ENCODE measurements at places on chromosomes 7 and 10.
A peak's percentile ranks its signal among the peaks of the same experiment; 100 is the strongest.

- no peak for DNase-seq
Observed at GRCh38 chr10:33773253-33773573, 438.7 kb upstream of the NRP1 start.

- DNase-seq, result peak; percentile 56
Observed at GRCh38 chr7:48052748-48053147, 17.4 kb downstream of the C7orf57 start.

DNA sequence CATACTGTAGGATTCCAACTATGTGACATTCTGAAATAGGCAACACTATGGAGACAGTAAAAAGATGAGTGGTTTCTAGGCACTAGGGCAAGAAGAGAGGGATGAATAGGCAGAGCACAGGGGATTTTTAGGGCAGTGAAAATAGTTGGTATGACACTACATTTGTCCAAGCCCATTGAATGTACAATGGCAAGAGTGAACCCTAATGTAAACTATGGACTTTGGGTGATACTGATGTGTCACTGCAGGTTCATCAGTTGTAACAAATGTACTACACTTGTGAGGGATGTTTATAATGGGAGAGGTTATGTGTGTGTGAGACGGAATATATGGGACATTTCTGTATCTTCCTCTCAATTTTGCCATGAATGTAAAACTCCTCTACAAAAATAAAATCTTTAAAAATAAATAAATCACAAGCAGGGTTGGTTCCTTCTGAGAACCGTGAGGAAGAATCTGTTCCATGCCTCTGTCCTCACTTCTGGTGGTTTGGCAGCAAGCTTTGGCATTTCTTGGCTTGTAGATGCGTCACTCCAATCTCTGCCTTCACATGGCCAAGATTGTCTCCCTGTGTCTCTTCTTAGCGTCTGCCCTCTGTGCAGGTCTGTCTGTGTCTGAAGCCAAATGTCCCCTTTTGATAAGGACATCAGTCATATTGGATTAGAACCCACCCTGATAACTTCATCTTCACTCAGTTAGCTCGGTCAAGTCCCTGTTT, 83.1 kb upstream of the AGBL3 start:
- DNase-seq, result no peak

DNA sequence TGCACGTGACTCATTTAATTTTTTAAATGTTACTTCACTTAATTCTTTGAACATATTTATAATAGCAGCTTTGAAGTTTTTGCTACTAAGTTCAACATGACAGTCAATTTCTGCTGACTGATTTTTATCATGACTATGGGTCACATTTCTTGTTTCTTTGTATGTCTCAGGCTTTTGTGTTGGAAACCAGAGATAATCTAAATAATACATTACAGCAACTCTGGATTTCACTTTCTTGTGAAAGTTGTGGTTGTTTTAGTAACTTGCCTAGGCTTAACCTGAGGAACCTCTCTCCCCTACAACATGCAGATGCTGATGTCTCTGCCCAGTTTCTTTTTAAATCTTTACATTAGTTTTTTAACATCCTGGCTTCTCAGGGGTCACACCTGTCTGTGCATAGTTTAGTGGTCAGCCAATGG, 180.8 kb downstream of the CCDC71L start:
- no peak for DNase-seq

GRCh38 chr10:104324931-104325330, 13.3 kb downstream of the ITPRIP start:
- DNase-seq, result no peak

- no peak for DNase-seq
Observed at GRCh38 chr7:10708447-10708846, 265.2 kb upstream of the PHF14 start.

- DNase-seq, result no peak
Observed at GRCh38 chr7:66967029-66967428, 28.4 kb downstream of the SBDS start.

GRCh38 chr7:94962661-94963060, 55.3 kb downstream of the PPP1R9A start:
- no peak for DNase-seq

DNA sequence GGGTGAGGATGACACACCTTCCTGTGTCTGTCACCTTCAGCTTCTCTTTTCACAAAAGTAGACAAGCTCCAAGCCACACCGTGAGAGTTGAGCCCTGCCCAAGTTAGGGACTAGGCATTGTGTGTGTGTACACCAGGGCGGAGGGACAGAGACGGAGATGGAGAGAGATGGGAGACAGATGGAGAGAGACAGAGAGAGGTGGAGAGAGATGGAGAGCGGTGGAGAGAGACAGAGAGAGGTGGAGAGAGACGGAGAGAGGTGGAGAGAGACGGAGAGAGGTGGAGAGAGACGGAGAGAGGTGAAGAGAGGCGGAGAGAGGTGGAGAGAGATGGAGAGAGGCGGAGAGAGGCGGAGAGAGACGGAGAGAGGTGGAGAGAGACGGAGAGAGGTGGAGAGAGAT, 207.0 kb downstream of the DNAJB6 start:
- DNase-seq, result no peak

GRCh38 chr7:25196132-25196896, 32.0 kb downstream of the NPVF start:
- DNase-seq, result no peak

GRCh38 chr10:48940958-48941357, 1.3 kb upstream of the LRRC18 start:
- no peak for DNase-seq

GRCh38 chr10:73788864-73789658, 3.7 kb downstream of the ZSWIM8 start:
- no peak for DNase-seq

- no peak for DNase-seq
Observed at GRCh38 chr10:25017661-25018060, 1.2 kb downstream of the THNSL1 start.

DNA sequence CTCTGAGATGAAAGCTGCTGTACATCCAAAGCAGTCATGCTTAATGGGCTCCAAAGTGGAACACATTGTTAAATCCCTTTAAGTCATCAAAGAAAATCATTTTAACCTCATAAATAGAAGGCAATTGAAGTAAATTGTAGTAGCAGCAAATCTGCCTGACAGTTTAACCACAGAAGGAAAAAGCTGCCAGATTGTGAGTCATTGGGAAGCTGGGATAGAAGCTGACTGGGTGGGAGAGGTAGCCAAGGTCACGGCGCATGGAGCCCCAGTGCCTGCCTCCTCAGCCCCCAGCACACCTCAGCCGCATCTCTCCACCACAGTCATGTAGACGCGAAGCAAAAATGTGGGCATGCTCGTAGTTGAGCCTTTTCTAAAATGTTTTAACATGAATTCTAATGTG, 44.0 kb downstream of the TARP start:
- no peak for DNase-seq

DNA sequence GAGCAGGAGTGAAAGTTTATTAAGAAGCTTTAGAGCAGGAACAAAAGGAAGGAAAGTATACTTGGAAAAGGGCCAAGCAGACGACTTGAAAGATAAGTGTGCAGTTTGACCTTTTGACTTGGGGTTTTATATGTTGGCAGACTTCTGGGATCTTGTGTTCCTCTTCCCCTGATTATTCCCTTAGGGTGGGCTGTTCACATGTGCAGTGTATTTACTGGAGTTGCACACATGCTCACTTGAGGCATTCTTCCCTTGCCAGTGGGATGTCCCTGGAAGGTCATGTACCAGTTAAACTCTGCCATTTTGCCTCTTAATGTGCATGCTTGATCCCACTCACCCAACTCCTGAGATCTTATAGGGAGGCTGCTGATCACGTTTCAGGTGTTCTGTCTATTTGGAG, 23.4 kb upstream of the ARHGAP12 start:
- DNase-seq, result no peak

GRCh38 chr10:9097206-9097990, 1042.9 kb downstream of the GATA3 start:
- no peak for DNase-seq

DNA sequence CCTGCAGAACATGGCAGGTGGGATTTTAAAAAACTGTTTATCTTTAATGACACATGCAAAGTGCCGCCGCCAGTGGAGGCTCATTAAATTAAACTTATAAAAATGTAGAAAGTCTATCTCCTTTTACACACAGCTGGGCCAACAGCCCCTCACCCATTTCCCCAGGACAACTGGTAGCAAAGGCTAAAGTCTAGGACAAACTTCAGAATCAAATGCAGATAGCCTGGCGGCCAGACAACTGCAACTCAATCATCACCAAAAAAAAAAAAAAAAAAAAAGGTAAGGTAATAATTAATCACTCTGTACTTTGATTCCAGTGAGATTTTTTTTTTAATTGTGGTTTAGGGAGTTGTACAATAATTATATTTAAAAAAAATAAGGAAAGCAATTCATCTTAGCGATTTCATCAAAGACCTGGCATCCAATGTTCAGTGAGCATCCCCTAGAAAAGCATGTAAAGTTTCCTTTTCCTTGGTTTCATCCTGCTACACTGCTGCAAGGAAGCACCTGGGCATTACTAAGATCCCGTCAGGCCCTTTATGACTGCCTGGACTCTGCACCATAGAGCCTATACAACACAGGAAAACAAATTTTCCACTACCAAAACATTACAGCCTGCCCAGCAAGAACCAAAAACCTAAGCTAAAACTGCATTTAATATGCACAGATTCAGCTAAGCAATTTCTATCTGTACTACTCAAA, 98.5 kb downstream of the GRB10 start:
- no peak for DNase-seq

DNA sequence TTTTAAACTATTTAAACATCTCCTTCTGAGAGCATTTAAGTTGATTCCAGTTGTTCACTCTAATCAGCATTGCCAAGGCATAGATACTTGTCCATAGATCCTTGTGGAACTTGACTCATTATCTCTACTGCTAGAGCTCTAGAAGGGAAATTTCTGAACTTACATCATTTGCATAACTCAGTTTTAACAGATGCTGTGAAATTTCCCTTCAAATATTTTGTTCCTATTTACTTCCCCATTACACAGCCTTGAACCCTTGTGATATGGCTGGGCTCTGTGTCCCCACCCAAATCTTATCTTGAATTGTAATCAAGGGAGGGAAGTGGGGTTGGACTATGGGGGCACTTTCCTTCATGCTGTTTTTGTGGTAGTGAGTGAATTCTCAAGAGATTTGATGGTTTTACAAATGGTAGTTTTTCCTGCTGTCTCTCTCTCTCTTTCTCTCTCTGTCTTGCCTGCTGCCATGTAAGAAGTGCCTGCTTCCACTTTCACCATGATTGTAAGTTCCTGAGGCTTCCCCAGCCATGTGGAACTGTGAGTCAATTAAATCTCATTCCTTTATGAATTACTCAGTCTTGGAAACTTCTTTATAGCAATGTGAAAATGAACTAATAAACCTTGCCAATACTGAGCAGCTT, 25.4 kb downstream of the INSIG1 start:
- no peak for DNase-seq

DNA sequence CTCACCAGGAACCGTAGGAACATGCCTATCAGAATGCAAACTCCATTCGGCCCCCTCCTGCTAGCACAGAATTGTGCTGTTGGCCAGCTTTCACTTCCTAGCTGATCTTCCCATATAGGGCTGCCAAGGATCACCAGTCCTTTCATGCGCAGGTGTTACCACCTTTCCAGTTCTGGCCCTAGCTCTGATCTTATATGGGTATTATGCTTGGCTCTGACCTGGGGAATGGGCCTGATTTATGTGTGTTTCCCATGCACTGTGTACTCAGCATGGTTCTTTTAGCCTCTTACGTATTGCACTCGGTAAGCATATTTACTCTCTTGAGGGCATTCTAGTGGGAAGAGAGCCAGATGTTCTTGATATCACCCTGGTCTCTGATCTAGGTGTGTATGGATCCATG, 11.1 kb downstream of the SLC35G1 start:
- DNase-seq, result no peak

DNA sequence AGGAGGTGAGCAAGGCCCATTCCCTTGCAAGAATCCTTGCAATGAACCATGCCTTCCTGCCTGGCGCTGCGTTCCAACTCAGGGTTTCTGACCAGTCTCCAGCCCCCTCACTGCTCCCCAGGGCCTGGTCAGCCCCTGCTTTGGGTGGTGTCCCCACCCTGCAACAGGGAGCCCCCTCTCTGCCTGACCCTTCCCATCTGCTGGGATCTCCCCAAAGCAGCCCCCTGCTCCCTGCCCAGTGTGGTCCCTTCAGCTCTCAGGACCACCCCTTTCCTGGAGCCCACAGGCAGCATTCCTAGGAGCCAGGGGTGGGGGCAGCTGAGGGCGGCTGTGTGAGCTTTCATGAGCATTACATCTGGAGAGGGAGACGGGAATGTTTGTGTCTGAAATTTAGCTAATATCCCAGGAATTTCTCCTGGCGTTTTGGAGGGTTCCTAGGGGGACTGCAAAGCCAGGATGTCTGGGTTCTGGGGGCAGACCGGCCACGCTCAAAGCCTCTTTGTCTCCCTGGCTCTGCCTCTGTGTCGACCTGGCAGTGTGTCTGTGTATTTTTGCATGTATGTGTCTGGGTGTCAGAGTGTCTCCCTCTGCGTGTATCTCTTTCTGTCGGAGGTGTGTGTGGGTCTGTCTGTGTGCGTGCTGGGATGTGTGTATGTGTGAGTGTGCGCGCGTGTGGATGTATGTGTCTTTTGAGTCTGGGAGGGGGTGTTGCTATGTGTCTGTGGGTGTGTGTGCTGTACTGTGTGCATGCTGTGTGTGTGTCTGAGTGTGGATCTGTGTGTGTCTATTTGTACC, 300.5 kb upstream of the ZMIZ1 start:
- DNase-seq, result no peak

- no peak for DNase-seq
Observed at GRCh38 chr10:61642150-61642571, 20.6 kb upstream of the CABCOCO1 start.

- no peak for DNase-seq
Observed at GRCh38 chr10:43383204-43383971, 12.0 kb downstream of the FXYD4 start.

DNA sequence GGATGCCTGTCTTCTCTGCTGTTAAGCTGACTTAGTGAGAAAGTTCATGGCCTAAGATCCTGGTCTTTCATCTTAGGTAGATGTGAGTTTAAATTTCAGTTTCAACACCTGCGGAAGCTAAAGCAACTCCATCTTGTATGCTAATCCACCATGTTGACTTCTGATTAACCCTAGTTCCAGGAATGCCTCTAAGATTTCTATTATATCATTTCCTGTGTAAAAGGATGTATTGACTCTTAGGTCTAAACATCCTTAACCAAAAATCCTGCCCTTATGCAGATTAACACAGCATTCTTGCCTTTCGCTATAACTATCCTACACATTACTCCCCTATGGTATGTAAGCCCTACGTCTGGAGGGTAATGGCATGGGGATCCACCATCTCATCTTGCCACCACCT, 94.4 kb upstream of the CCDC6 start:
- DNase-seq, result no peak

- DNase-seq, result no peak
Observed at GRCh38 chr10:42691361-42692120, 53.2 kb upstream of the ZNF33B start.

GRCh38 chr10:3960496-3960895, 175.5 kb upstream of the KLF6 start:
- DNase-seq, result no peak

Data from non-pigmented ciliary epithelial cell (primary cell).